Nucleus accumbens (tissue), 56 donors: ENCODE measurements at places on chromosomes 5 and 9.

GRCh38 chr5:58412932-58413331, 47.0 kb downstream of the PLK2 start:
- DNase-seq = no peak

DNA sequence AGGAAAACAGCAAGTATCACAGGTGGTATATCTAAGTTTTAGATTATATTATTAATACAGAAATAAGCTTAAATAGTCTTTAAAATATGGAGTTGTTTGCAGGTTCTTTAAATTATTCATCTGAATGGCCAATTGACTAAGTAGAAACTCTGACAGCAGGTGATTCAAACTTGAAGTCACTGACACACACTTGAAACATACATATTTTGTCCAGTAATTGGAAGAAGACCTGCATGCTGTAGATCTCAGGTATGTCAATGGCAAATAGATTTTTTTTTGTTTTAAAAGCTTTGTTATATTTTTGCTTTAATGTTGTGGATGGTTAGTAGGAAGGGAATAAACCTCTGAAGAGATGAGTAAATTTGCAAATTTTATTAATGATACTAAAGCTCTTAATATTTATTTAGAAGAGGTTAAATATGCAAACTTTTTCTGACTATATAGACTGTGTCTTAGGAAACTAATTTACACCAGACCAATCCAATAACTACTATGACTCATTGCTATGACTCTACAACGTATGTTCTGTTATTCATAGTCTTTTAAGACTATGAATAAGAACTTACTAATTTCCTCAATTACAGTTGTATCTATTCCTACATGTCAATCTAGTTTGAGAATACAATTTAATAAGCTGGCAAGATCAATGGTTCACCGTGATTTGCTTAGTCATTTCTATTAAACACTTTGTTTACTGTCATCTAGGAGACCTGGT, 53.9 kb upstream of the RORB start:
- DNase-seq = no peak

GRCh38 chr5:15604986-15605385, 105.0 kb downstream of the FBXL7 start:
- DNase-seq = no peak

DNA sequence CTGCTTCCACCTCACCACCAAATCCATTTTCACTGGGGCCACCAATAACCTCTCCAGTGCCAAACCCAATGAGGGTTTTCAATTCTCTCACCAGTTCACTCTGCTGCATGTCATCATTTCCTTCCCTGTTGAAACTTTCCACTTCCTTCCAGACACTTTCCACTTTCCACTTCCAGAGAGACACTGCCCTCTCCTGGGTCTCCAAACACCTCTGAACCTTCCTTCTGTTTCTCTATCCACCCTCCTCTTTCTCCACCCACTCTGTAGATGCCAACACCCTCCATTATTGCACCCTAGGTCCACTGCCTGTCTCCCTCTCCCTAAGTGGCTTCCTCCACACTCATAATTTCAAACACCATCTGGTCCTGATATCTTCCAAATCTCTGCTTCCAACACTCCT, 39.6 kb downstream of the PDE6A start:
- DNase-seq = no peak

DNA sequence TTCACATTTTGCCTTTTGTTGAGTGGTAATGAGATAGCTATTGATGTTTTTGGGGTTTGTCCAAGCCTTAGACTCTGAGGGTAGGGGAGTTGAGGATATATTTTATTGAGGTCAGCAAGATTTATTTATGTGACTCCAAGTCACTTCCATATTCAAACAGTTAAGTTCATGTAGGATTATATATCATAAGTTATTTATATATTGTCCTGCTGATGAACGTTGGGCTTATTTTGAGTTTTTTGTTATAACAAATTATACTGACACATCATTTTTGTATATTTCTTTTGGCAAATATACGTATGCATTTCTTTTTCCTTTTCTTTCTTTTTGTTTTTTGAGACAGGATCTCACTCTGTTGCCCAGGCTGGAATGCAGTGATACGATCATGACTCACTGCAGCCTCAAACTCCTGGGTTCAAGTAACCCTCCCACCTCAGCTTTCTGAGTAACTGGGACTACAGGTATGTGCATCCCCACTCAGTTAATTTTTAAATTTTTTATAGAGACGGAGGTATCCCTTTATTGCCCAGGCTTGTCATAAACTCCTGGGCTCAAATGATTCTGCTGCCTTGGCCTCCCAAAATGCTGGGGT, 23.5 kb upstream of the IL12B start:
- no peak for DNase-seq

GRCh38 chr9:68975365-68976043, 38.4 kb downstream of the PRKACG start:
- no peak for DNase-seq

DNA sequence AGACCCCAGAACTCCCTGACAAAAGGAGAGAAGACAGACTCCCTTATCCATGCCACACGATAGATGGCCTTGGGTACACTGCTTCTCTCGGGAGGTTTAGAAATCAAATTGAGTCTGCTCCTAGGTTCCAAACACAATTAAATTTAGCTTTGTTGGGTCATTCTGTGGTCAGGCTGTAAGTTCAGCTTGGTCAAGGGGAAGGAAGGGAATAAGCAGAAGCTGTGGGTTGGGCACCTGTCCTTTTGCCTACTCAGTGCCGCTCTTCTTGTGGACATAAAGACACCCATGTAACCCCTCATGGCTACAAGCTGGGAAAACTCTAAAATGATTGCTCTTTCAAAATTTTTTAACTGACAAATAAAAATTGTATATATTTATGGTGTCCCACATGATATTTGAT, 19.1 kb upstream of the AK3 start:
- no peak for DNase-seq

DNA sequence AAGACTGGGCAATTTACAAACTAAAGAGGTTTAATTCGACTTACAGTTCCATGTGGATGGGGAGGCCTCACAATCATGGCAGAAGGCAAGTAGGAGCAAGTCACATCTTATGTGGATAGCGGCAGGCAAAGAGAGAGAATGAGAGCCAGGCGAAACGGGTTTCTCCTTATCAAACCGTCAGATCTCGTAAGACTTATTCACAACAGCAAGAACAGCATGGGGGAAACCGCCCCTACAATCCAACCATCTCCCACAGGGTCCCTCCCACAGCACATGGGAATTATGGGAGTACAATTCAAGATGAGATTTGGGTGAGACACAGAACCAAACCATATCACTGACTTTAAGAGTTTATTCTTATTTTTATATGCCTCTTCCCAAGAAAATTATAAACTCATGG, 60.3 kb downstream of the RFK start:
- DNase-seq = no peak

DNA sequence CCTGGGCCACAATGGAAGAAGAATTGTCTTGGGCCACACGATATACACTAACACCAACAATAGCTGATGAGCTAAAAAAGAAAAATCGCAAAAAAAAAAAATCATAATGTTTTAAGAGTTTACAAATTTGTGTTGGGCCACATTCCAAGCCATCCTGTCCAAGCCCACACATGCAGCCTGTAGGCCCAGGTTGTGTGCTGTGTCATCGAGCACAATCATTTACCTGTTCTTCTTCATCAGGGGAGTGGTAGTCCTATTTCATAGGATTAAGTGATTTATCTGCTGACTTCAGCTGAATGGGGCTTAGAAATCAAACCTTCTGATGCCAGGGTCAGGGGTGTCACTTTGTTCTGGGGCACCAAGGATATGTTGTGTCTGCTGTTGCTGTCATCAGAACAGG, 44.6 kb upstream of the ELL2 start:
- DNase-seq = no peak

DNA sequence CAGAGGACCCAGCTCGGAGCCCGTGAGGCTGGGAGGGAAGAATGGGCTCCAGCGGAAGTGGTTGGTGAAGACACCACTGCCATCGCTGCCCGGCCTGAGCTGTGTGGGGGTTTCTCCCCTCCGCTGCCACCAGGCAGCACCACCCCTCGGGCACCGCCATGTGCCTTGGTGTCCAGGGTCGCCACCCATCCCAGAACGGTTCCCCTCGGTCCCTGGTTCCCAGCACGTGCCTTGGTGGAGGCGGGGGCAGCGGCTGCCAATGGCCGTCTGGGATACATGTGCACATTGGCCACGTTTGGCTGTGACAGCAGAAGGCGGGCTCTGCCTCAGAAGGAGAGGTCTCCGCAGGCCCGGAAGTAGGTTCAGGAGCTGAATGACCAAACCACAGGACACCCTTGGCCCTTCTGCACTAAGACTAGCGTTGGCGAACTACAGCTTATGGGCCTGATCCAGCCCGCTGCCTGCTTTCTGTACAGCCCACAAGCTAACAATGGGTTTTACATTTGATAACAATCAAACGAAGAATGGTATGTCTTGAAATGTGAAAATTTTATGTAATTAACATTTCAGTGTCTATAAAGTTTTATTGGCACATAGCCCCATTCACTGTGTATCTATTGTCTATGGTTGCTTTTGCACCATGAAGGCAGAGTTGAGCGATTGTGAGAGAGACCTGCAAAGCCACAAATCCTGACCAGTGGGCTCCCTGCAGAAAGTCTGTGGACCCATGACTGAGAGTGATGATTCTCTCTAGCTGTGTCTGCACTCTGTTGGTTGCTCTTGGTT, 91.7 kb upstream of the RAPGEF1 start:
- no peak for DNase-seq

- DNase-seq = no peak
These were observed 43.5 kb upstream of the FABP6 start for GRCh38 chr5:160185626-160186360.

GRCh38 chr5:115231598-115231997, 31.1 kb downstream of the PGGT1B start:
- DNase-seq = no peak

- no peak for DNase-seq
These were observed 7.5 kb upstream of the OTULINL start for GRCh38 chr5:14574096-14574495.

DNA sequence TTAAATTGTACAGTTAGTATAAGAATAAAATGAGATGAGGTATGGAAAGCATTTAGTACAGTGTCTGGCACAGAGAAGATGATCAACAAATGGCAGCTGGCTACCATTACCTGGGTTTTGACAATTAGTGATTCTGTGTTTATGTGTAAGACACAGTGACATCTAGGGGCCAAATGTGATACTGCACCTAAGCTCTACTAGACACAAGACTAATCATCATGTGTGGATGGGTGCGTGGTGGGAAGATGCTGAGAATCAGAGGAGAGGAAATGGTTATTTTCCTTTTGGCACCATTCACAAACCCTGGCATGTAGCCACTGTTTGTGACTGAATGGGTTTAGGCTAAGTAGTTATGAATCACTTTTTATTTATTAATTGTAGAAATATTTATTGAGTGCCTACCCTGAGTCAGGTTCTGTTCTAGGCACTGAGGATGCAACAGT, 109.8 kb upstream of the TBC1D2 start:
- no peak for DNase-seq

- DNase-seq = no peak
These were observed 944 bp downstream of the ATOX1 start for GRCh38 chr5:151757233-151758140.

DNA sequence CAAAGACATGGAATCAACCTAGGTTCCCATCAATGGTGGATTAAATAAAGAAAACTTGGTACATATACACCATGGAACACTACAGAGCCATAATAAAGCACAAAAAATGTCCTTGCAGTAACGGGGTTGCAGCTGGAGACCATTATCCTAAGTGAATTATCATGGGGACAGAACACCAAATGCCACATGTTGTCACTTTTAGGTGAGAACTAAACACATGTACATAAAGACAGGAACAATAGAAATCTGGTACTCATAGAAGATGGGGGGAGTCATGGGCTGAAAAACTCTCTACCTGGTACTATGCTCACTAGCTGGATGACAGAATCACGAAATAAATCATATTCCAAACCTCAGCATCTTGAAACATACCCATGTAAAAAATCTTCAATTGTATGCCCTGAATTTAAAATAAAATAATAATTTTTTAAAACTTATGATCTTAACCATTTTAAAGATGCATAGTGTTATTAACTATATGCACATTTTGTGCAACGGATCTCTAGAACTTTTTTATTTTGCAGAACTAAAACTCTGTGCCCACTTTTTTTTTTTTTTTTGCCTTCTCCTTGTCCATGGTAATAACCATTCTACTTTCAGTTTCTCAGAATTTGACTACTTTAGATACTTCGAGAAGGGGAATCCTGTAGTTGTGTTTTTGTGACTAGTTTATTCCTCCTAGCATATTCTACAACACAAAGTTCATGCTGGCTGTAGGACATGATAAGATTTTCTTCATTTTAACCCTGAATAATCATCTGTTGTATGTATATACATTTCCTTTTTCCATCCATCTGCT, 1081.6 kb upstream of the ACO1 start:
- no peak for DNase-seq

- DNase-seq = peak; percentile 49
These were observed 56.7 kb upstream of the CLINT1 start for GRCh38 chr5:157915638-157916037.

- DNase-seq = no peak
These were observed 96.5 kb downstream of the ARHGAP26 start for GRCh38 chr5:142866563-142867275.

DNA sequence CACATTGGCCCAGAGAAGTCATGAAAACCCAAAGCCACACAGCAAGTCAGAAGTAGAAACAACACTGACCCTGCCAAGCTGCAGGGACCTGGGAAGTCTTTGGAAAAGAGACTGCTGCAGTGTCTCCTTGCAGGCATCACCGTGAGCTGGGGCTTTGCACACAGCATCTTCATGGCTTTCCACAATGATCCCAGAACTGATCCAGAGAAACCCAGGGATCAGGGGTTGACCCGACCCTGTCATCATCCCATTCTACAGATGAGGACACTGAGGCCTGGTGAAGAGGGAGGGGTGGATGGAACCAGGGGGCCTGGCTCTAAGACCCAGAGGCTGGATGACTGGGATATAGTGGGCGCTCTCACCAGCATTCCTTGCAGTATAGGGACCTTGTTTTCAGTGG, 4.3 kb upstream of the FAM78A start:
- DNase-seq = no peak

DNA sequence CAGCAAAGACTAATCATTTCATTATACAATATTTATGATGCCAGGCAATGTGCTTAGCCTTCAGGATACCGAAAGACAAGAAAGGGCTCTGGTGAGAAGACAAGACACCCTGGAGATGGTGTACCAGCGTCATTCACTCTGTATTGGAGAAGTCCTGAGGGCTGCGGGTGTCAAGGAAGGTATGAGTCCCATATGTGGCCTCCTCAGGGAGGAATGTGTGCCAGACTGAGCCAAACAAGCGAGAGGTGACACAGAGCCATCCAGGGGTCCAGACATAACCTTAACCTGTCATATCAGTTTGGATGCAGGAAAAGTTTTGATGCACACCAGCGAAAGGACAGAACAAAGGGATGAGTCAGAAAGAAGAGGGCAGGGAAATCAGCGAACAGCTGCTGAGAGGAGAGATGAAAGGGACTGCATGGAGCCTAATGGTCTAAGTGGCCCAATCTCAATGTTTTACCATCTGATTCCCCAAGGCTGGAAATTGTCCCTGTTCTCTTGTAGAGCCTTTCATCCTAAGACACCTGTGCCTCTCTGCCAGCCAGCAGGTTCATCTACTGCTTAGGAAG, 38.9 kb downstream of the ADRA1B start:
- DNase-seq = no peak

- DNase-seq = no peak
These were observed 1326.6 kb upstream of the C9orf72 start for GRCh38 chr9:28899926-28900325.
